ENCODE measurements at places on chromosomes 16 and 17.

GRCh38 chr16:77974883-77975282 is 47.5 kb upstream of the CLEC3A start:
- no peak for DNase-seq

- DNase-seq = no peak
These were observed 10.1 kb downstream of the KRT33A start for GRCh38 chr17:41340494-41340893.

DNA sequence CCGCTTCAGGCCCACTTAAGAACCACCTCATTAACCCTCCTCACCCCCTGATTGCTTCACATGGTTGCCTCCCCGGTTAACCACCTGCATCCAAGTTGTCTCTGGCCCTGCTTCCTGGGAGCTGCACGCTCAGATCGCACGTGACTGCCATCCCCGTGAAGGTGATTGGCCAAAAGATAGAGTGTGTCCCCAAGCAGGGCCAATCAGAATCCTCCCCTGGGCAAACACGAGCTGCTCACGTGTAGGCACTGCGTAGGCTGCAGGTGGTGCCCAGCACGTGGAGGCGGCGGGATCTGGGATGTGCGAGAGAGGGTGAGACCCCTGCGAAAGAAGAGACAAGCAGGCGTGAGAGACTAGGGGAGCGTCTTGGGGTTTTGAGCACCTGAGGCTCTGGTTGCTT is 111.8 kb upstream of the CRHR1 start:
- no peak for DNase-seq

- DNase-seq = no peak
These were observed 1.7 kb upstream of the DNAJA2 start for GRCh38 chr16:46975165-46975564.

DNA sequence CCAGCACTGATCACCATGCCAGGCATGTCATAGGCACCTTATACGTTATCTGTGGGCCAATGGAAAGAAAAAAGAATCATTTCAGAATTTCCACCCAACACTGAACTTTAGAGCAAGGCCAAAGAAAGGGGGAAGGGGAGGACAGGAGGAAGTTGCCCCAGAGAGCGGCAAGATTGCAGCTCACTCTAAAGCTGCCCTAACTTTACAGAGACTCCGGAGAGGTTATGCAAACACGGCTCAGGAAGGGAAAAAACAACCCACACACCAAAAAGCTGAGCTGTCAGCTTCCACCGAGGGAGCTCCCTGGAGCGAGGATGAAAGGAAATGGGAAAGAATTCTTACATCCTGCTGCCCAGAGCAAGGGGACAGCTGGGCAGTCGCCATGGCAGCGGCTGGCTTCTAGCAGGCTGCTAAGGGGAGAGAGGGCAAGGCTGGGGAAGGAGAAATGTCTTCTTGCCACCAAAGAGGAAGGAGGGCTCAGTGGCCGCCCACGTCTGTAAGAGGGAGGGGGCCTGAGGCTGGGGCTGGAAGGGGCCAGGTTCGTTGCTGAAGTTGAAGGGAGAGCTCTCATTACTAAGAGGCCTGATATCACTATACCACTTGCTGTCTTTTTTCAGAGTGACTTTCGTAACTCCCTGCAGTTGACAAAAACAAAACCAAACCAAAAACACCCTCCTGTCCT is 18.2 kb downstream of the COTL1 start:
- DNase-seq = no peak

GRCh38 chr17:19320876-19321275 is 41.6 kb downstream of the B9D1 start:
- DNase-seq = no peak

DNA sequence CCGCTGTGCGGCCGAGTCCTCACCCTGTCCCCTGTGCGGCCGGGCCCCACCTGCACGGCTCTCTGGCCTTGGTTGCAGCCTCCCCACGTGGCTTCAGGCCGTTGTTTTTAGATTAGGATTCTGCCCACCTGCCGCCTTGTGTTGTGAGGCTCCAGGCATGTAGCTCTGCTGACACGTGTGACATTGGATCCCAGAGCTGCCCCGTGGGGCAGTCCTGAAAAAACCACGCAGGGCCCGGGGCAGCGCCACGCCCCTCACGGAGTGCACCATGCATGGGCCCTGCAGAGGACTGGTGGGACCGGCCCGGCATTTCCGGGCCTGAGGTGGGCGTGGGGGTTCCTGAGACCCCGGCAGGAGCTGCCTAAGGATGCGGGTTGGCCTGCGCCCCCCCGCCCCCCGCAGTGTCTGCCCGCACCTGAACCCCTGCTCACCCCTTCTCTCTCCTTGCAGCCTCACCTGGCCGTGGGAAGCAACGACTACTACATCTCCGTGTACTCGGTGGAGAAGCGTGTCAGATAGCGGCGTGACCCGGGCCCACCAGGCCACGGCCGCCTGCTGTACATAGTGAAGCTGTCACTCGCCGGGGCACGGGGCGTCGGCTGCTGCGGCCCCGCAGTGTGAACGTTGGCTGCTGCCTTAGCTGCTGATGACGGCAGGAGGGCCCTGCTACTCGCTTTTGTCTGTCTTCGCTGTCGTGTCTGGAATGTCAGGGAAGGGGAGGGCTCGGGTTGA is 27.7 kb upstream of the CHMP6 start:
- DNase-seq = no peak

- no peak for DNase-seq
These were observed at the start of gene ARHGAP27 for GRCh38 chr17:45432405-45433158. Gene ARHGAP27, minus strand, starts transcription at chr17:45432870. Its CDS starts 2,591 bp downstream, at chr17:45430279.

GRCh38 chr16:14608111-14608566 is 21.9 kb downstream of the PARN start:
- no peak for DNase-seq

- no peak for DNase-seq
These were observed 8.9 kb upstream of the WSCD1 start for GRCh38 chr17:6061290-6061689.

GRCh38 chr17:5533486-5534315 is 47.3 kb downstream of the MIS12 start:
- no peak for DNase-seq

DNA sequence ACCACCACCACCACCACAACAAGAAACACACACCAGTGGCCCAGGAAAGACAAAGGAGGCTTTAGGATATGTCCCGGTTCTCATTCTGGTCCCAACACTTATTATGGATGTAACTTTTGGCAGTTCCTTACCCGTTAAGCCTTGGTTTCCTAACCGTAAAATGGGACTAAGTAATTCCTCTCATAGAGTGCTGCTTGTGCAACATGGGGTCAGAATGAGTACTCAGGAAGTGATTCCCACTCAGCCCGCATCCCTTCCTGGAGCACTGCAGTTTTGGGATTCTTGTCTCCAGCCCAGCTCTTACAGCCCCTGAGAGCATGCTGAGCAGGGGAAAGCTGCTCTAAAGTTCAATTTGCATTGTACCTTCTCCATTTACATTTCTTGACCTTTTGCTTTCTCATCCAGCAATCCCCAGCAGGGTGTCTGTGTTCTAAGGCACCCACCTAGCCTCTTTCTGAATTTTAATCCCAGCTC is 262.6 kb downstream of the PRKCA start:
- DNase-seq = no peak

GRCh38 chr16:83651871-83652270 is 155.9 kb upstream of the HSBP1 start:
- no peak for DNase-seq

- DNase-seq = no peak
These were observed 123.6 kb downstream of the OR1D5 start for GRCh38 chr17:2939714-2940351.

DNA sequence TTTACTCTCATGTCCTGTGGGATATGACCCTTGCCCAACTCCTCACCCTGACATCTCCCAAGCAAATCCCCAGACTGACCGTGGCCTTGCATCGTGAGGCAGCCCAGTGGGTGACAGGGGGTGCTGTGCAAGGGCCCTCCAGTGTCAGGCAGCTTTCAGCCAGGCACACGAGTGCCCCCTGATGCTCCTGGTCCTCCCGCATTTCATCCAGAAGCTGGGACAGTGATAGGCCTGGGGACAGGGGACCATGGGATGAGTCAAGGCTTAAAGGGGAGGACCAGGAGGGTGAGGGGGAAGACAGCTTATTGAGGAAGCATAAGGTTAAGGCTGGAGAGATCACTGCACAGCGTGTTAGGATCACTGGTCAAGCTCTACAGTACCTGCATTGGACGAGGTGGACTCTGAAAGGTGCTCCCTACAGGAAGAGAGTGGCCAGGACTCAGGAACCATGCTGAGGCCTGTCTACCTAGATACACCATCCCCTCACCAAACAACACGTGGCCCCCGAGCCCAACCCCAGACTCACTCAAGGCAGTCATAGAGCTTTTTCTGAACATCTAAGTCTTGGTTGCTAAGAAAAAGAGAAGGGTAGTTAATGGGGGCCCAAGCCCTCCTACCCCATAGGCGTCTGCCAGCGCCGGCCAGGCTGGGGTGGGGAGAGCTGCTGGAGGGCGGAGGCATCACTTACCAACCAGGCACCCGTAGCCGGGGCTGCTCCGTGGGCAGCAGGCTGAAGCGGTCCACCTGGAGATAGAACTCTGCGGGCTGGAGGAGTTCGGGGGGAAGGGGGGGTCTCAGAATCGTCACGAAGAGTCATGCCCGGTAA is 998 bp downstream of the ACD start:
- no peak for DNase-seq

GRCh38 chr16:69497876-69498596 is 67.7 kb upstream of the NFAT5 start:
- no peak for DNase-seq

DNA sequence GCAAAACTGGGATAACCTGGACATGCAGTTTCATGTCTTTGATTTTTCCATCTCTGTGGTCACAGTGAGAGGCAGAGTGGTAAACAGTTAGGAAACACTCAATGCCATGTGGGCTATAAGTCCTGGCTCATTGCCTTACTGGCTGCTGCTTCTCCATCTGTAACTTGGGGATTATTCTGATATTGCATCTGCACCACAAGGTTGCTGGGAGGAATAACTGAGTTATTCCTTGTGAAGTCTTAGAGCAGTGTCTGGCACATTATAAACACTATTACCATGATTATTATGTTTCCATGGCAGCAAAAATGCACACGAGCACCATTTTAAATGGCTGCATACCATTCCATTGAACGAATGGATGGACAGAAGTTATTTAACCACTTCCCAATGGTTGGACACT is 111.7 kb upstream of the CDH5 start:
- DNase-seq = no peak

DNA sequence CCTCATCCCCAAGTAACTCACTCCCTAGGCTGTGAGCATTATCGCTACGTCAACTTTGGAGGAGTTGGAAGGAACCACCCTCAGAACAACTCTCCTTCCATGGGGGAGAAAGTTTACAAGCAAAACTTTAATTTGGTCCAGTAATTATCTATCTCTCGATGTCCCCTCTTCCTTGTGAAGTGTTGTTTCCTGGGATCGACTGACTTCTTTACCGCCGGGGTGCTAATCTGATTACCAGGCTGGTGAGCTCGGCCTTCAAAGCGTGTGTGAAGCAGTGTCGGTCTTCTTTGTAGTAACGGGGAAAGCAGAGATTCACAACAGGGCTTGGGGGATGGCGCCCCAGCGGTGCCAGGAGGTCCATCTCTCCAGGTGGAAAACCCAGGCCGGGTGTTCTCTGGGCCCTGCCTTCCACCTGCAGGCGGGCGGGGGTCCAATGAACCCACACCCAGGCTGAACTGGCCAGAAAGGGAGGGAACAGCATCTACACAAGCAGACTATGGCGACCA is 14.5 kb upstream of the FOXF1 start:
- no peak for DNase-seq

DNA sequence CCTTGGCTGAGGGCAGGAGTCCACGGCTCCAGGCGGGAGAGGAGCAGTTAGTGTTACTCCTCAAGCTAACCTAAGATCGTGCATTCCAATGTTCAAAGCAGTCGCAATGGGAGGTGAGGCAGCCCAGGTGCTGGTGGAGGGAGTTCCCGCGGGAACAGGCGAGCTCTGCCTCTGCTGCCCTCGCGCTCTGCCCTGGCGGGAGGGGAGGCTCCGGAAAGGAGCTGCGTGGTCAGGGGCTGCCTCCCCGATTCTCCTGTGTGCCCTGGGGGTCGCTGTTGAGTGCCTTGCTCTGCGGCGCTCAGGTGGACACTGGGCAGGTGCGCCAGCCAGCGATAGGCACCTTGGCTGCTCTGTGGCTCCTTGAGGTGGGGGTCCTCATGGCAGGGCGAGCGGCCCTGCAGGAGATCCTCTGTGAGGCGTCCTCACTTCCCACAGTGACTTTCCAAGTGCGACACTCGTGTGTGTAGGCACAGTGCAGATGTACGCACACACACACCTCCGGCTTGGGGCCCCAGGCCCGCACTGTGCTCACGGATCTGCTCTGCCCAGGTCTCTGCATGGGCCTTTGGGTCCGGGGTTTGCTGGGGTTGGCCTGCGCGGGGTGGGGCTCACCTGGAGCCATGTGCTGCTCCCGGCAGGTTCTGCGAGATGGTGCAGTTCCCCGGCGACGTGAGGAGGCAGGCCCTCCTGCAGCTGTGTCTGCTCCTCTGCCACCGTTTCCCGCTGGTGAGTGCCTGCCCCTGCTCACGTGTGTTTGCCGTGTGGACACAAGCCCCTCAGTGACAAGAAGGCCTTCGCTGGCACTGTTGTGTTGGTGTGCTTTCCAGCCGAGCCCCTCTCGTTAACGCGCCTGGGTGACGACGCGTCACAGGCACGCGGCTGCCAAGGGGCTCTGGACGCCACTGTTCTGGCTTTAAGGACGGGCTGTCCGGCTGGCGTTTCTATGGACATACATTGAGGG is 97.9 kb upstream of the ZNF750 start:
- no peak for DNase-seq

- DNase-seq = peak; percentile 19
These were observed 30.8 kb downstream of the HLF start for GRCh38 chr17:55295411-55296170.
